ENCODE measurements at places on chromosomes 5 and 9.

- DNase-seq, result peak; percentile 29
Measured at GRCh38 chr5:136023958-136024541, 4.7 kb upstream of the TGFBI start.

DNA sequence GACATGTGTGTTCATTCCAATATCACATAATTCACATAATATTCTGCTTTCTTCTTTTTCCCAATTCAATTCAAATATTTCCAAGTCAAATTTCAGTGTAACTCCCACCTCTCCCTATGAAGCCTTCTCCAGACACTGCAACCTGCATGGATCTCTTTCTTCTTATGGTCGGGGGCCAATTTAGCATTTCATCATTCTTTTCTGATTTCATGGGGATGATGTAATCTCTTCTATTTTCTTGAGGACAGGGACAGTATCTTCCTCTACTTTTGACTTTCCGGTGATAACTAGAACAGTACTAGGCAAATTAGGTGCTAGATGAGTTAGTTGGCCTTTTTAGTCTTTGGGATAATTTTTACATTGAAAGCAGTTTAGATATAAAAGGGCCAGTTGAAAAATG, 92.7 kb downstream of the CARTPT start:
- no peak for DNase-seq

DNA sequence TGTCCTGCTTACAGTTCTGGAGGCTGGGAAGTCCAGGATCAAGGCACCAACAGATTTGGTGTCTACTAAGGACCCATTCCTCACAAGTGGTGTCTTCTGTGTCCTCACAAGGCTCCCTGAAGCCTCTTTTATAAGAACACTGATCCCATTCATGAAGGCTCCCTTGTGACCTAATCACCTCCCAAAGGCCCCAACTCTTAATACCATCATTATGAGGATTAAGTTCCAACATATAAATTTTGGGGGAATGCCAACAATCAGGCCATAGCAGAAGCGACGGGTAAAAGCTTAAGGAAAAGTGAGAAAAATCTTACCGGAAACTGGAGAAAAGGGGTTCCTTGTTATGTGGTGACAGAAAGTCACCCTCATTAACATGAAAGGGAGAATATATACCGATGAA, 11.2 kb downstream of the CTNNAL1 start:
- no peak for DNase-seq

DNA sequence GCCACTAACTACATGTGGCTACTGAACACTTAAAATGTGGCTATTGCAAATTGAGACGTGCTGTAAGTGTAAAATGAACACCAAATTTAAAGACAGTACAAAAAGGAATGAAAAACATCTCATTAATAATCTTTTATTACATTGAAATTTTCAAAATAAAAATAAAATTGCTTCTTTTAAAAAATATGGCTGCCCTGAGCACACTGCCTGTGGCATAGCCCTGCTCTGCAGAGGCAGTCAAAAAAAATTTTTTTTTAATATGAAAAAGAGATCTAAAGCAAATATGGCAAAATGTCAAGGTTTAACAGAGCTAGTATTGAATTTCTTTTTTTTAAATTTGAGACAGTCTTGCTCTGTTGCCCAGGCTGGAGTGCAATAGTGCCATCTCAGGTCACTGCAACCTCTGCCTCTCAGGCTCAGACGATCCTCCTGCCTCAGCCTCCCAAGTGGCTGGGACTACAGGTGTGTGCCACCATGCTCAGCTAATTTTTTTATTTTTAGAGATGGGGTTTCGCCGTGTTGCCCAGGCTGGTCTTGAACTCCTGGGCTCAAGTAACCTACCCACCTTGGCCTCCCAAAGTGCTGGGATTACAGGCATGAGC, 25.6 kb downstream of the CARNMT1 start:
- no peak for DNase-seq

- no peak for DNase-seq
Measured at GRCh38 chr5:72183101-72183520, 75.8 kb downstream of the MAP1B start.

DNA sequence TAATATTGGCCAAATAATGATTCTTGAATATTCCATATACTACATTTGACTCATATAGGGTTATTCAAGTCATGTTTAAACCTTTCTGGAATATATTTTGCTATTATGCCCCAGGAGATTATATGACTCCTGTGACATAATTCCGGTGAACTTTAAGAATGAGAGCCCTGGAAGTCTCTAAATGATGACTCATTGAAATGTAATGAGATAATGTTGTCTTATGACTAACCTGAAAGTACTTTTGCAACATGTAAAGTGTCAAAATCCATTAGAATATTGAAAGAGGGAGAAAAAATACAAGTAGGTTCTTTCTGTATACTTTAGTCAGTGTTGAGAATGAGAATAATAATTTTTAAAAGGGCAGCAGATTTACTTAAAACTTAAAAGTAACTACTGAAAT, 830.4 kb downstream of the MAT2B start:
- no peak for DNase-seq

- no peak for DNase-seq
Measured at GRCh38 chr9:17970277-17970676, 391.4 kb downstream of the SH3GL2 start.

- no peak for DNase-seq
Measured at GRCh38 chr5:3656803-3657202, 61.2 kb downstream of the IRX1 start.

Data from hematopoietic multipotent progenitor cell treated with erythropoietin and hydrocortisone succinate and interleukin-3 and kit ligand, for 6 days (in vitro differentiated cells).